ENCODE measurements at places on chromosomes 5 and 9. TPM values are rescaled to one million over a fixed set of nuclear protein-coding genes. Genes with fewer than 3 reads are reported as not detected.

- DNase-seq, result no peak
Measured at GRCh38 chr5:65157906-65158603, 323.7 kb downstream of the ADAMTS6 start.

DNA sequence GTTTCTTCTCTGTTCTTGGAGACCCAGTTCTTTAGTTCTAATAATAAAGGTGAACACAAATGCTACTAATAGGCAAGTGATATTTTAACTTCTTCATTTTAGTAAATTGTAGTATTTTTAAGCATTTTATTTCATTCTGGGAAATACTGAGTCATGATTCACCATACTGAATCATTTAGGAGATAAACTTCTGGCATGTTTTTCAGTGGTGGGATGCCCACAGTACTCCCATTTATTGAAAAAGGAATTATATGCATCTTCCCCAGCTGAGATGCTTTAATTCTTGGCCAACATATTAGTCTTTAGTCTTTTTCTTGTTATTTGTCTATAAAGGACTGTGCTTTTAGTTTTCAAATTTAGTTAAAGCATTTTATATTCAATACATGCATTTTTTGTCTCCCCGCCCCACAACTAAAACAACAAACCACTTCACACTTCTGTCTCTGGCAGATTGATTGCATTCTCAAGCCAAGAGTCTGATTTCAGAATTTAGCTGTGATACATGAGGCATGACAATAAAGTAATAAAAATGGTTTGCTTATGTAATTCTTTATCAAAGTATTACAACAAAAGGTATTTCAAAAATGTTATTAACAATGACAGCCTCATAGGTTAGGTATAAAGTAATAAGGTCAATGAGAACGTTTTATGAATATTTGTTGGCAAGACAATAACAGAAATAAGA lies 125.2 kb upstream of the CDH18 start:
- no peak for DNase-seq

- DNase-seq, result no peak
Measured at GRCh38 chr5:51383131-51384121, at the start of gene ISL1. ISL1 (plus strand) TSS chr5:51383448; CDS start chr5:51383672, 224 bp downstream.

DNA sequence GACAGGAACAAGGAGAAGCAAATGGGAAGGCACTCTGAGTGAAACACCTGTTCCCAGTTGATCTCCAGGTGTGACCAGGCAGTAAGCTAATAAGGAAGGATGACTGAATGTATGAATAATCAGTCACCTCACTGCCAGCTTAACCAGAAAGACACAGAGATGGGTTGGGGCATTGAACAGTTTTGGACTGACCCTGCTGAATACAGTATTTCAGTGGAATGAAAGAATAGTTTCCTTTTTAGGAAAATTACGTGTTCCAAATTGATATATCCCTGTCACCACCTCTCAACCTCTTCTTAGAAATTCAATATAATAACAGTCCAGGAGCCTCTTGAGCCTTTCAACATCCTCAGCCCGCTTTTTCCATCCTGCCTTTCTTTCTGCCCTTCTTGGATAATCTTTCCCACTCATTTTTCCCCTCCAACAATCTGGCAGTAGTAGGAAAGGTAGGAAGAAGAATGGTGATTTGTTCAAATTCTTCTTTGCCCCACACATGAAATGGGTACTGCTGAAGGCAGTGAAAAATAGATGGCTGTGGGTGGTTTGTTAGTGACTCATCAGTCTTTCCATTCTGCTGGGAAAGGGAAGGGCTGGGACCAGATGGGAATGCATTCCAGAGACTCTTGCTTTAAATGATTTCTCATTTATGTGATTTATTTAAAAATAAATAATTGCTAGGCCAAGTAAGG lies 117.9 kb downstream of the ZSWIM6 start:
- DNase-seq, result no peak

- no peak for DNase-seq
Measured at GRCh38 chr9:18007621-18008020, 428.8 kb downstream of the SH3GL2 start.

- DNase-seq, result no peak
Measured at GRCh38 chr5:16671208-16671607, 54.4 kb upstream of the RETREG1 start.

GRCh38 chr9:135609366-135609955 lies 29.9 kb downstream of the GLT6D1 start:
- no peak for DNase-seq

DNA sequence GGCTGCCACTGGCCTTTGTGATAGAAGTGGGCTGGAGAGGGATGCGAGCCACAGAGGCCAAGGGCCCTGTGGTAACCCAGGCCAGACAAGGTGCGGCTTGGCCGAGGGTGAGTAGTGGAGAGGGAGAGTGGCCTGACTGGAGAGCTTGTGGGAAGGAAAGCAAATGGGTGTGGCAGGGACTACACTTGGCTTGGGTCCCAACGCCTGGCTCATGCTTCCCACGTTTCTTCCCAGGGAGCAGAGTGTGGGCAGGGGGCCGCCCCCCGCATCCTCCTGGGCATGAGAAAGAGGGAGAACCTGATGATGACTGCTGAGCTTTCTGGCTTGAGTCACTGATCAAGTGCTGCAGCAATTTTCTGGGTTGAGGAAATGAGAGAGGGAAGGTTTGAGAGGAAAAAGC lies 95.7 kb downstream of the ANKH start:
- no peak for DNase-seq

- DNase-seq, result no peak
Measured at GRCh38 chr5:119327018-119327417, 28.8 kb upstream of the TNFAIP8 start.

GRCh38 chr5:37871023-37871815 lies 31.4 kb upstream of the GDNF start:
- DNase-seq, result no peak

GRCh38 chr9:135479469-135480052 lies at the start of gene PPP1R26:
PPP1R26 (plus strand) TSS chr9:135479782; CDS start chr9:135484511, 4,729 bp downstream.
- no peak for DNase-seq

- no peak for DNase-seq
Measured at GRCh38 chr9:125043631-125044030, 99.7 kb downstream of the SCAI start.

DNA sequence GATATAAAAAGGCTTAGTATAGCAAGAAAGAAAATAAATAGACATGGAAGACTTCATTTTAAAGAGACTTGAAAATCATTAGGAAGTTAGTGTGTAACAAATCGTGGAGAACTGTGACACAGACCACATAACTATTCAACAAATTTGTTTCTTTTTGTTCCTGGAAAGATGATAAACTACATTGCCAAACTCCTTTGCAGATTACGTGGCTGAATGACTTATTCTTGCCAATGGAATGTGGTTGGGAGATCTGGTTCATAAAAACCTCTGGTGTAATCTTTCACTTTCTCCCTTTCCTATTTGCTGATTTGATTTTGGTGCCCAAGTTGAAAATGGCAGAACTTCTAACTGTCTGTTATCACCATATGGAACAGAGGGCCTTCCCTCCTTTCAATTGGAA lies 328.9 kb upstream of the MEF2C start:
- DNase-seq, result no peak

GRCh38 chr9:136249877-136250559 lies 4.4 kb upstream of the QSOX2 start:
- DNase-seq, result no peak

DNA sequence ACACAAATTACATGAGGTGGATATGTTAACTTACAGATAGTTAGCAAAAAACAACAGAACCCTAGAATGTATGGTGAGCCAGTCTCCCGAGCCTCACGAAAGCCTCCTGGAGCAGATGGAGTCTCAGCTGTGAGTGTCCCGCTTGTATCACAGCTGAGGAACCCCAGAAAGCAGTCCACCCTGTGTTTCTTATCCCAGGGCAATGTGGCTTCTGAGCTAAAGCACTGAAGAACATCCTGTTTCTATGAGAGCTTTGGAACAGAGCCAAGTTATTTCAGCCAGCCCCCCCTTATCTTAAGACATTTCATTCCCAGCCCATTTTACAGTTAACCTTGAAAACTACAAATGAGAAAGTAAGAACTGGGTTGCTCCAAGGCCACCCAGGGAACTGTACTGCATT lies 1220.9 kb upstream of the CDH6 start:
- no peak for DNase-seq

DNA sequence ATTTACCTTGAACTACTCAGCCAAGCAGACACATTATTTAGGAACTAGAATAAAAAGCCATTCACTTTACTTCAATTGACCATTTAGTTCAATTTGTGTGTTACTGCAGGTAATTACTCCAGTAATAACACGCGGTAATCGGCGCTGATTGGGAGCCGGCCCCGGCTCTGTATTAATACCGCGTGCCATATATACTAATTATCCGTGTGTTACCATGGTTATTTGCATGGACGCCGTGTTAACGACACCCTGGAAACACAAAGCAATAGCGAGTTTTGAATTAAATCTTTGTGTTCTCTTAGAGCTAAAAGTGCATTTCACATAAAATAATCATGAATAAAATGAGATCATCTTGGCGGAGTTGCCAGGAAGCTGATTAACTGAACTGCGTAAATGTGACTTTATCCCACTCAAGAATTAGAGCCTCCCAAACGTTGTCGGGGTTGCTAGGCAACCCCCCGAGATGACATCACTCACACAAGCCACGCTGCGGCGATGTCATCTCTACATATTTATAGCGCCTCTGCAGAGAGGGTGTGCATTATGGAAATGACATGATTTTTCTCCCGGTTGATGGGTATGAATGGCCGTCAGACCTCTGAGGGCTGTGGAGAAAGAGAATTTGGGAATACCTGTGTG lies 41.4 kb upstream of the RNU6ATAC start:
- DNase-seq, result no peak

DNA sequence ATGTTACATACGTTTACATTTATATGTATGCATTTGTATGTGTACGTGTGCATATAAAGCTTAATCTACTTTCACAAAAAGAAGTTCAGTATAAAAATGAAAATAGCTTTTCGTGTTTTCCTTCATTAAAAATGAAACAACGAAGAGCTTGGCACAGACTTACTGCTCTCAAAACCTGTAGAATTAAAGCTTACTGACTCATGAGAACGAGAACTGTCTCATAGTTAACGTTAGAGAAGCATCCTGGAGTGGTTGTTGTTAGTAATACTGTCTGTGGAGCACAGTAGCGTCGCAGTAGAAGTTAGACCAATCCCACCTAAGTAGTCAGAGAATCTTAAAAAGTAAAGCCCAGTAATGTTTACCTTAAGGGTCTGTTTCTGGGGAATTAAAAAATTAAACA lies 1.3 kb downstream of the MAT2B start:
- no peak for DNase-seq

DNA sequence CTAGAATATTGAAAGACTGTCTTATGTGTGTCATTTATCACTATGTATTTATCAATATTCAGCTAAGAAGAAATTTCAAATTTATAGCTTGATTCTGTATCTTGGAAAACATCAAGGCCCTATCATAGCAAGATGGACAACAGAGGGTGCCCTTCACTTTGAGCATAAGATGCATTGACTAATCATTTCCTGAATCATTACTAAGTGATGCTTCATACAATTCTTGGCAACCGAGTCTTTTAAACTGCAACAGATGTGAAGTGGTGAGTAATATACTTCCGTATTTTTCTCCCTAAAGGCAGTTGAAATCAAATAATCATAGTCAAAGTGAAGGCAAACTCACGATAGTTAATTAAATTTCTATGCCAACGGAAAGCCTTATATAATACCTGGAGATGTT lies 318.6 kb upstream of the RGMB start:
- DNase-seq, result no peak

- no peak for DNase-seq
Measured at GRCh38 chr5:97918620-97919019, 735.6 kb upstream of the RIOK2 start.

DNA sequence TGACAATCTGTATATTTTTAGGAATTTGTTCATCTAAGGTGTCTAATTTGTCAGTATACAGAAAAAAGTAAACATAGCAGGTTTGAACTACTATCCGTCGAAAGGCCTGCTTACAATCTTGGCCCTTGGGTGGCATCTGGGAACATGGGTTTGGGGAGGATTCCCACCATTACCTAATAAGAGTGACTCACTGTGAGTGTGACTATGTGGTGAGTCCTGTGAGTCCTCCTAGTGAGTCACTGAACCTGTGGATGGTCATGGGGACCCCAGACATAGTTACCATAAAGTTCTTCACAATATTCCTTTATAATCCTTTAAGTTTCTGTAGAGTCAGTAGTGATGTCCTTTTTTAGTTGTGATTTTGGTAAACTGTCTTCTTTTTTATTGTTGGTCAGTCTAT lies 37.0 kb downstream of the RNF130 start:
- no peak for DNase-seq

GRCh38 chr5:90921418-90921973 lies 362.9 kb downstream of the ADGRV1 start:
- no peak for DNase-seq

GRCh38 chr9:121707477-121708424 lies 56.3 kb downstream of the DAB2IP start:
- DNase-seq, result no peak

- no peak for DNase-seq
Measured at GRCh38 chr9:129624168-129624759, 1.7 kb upstream of the NTMT1 start.

GRCh38 chr5:163373436-163374084 lies 63.8 kb upstream of the CCNG1 start:
- DNase-seq, result no peak

DNA sequence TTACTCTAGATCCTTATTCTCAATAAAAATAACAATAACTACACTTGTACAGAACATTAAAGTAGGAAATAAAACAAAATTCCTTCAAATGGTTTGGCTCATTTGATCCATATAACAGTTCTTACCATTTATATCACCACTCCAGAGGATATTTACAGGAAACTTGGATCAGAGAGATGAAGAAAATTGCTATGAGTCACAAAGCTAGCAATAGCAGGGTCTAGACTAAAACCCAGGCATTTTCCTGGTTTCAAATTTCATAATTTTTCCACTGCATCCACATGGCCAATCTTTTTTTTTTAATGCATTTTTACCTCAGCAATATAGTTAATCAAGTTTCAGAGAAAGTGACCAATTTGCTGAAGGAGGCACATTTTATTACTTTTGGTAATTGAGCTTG lies 299.2 kb downstream of the ELAVL2 start:
- no peak for DNase-seq

GRCh38 chr5:113215401-113216060 lies 219.3 kb downstream of the TSSK1B start:
- no peak for DNase-seq

GRCh38 chr5:147743678-147744374 lies 38.7 kb downstream of the JAKMIP2 start:
- DNase-seq, result no peak

DNA sequence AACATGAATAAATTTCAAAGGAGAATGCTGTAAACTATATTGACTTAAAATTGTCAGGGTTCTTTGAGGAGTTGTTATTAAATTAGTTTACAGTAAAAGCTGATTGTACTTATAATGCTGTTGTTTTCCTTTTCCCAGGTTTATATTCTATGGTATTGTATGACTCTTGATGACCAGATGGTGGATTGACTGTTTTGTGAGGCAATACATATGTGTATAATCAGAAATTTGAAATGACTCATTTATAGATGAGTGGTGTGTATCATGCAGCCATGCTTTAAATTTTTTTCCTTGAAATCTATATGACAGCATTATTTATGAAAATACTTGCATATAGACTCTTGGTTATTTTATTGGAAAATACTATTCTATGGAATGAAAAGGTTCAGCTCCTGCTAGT lies 195.3 kb downstream of the CNTLN start:
- DNase-seq, result no peak

The NTNG2 gene
- total RNA-seq, result 7.7 TPM

The ANXA2R gene
- 1.2 TPM for total RNA-seq

The ZCCHC9 gene
- 10.9 TPM for total RNA-seq

The CTNND2 gene
- 41.3 TPM for total RNA-seq

The CARTPT gene
- total RNA-seq, result not detected

The SLC6A19 gene
- 0.05 TPM for total RNA-seq

The SLC6A7 gene
- total RNA-seq, result not detected

The CCL28 gene
- 0.46 TPM for total RNA-seq

The CCDC180 gene
- total RNA-seq, result 2.2 TPM

The ARID3C gene
- not detected for total RNA-seq

The FAM240B gene
- not detected for total RNA-seq

Data from cardiac septum (tissue), 1 donor.